NCI-H2081 (cell line): ENCODE measurements at places on chromosomes 5 and 9.

DNA sequence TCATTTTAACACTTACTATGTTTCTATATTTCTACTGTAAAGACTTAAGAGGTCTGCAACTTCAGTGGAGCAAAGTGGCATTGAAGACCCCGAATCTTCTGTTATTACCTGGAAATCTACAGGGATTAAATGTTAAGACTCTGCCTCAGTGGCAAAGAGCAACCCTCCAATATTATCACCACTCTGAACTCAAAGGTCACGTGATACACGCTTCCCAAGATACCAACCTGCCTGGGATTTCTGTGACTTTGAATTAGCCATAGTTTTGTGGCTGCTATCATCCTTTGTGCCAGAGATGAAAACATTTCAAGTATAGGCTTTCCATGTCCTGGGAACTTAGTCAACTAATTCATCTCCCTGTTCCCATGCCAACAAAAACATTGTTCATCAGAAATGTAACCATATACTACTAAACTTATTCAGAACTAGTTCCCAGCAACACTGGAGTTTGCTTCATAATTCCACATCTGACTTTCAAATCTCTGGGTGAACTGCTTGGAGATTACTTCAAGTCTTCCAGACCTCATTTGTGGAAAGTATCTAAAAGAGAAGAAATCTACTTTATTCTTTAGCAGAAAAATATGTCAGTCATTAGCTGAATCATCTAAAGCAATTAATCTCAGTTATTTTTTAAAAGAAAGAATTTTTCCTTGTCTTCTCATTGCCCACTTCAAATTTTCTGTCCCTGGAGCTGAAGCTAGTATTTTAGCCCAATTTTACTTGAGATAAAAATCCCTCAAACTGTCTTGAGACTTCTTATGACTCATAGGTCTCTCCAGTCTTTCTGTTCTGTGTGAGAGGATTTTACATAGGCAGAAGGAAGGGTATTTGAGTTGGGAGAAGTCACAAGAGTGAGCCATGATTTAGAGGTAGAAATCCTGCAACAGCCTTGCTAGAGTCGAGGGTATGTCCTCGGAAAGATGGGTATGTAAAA is 83.0 kb downstream of the ZNF462 start:
- DNase-seq, result no peak

DNA sequence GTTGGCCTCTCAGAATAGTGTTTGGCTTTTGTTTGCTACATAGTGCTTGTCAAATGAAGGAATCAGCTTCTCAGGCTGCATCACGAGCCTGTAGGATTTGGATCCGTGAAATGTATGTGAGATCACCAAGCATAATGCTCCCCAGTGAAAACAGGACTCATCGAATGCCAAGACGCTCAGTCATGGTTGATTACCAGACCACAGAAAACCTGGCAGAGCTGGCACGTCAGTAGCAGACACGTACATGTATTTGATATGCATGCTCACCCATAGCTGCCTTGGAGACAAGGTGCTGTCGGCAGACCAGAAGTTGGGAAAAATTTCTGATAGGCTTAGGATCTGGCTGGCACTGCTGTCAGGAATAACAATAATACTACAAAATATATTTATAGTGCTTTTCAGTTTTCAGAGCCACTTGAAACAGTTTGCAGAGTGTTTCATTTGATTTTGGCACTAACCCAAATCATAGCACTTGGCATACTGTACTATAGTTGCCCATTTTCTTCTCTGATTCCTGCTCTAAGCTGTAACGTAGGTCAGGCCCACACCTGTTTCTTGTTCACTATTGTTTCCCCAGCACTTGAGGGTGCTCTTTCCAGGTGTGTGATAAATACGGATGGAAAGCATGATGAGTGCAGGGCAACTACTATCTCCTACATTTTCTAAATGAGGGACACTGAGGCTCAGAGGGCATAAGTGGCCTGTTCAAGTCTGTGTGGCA is 226.1 kb downstream of the NR3C1 start:
- DNase-seq, result no peak

GRCh38 chr9:85895685-85896084 is 45.3 kb upstream of the NAA35 start:
- no peak for DNase-seq

DNA sequence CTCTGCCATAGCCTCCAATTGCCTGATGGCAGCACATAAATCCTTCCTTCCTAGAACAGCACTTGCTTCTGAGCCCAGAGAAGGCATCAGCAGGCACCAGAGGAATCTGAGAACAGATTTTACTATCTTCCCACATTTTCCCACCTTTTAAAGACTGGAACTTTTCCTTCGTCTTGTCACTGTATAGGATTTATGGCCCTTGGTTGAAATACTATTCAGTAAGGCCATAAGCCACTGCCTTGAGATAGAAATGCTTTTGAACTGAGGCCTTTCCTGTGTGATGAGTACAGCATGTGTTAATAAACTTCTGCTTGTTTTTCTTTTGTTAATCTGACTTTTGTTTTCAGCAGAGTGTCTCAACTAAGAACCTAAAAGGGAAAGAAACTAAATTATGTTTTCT is 84.3 kb downstream of the MRPS27 start:
- no peak for DNase-seq

DNA sequence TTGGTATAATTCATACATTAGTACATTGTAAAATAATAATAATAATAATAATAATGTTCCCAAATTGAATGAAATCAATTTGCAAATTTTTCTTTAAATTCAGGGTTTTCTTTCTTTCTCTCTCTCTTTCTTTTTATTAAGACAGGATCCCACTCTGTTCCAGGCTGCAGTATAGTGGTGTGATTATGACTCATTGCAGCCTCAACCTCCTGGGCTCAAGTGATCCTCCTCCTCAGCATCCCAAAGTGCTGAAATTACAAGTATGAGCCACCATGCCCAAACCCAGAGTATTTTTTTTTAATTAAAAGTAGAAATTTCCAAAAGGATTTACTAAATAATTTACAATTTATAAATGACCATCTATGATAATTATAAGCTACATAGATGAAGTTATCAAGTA is 117.7 kb downstream of the HOMER1 start:
- DNase-seq, result no peak

GRCh38 chr9:4225291-4226028 is 74.4 kb downstream of the GLIS3 start:
- DNase-seq, result no peak
